ENCODE measurements at places on chromosomes 13 and 19.

DNA sequence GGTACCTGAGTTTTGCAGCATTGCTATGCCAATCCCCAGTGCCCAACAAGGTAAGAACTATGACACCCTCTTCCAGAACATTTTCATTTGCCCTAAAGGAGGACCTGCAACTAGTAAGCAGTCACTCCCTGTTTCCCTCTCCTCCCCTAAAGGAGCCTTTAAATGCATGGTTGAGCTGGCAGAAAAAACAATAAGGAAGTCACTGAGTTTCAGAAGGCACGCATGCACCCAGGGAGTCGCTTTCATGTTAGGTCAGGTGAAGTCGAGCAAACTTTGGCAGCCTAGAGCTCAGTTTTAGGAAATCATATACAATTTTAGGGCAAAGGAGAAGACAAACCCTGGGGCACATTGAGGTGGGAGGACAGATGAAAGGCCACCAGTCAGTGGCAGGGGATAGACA is 11.8 kb downstream of the NLRP11 start:
- no peak for DNase-seq

DNA sequence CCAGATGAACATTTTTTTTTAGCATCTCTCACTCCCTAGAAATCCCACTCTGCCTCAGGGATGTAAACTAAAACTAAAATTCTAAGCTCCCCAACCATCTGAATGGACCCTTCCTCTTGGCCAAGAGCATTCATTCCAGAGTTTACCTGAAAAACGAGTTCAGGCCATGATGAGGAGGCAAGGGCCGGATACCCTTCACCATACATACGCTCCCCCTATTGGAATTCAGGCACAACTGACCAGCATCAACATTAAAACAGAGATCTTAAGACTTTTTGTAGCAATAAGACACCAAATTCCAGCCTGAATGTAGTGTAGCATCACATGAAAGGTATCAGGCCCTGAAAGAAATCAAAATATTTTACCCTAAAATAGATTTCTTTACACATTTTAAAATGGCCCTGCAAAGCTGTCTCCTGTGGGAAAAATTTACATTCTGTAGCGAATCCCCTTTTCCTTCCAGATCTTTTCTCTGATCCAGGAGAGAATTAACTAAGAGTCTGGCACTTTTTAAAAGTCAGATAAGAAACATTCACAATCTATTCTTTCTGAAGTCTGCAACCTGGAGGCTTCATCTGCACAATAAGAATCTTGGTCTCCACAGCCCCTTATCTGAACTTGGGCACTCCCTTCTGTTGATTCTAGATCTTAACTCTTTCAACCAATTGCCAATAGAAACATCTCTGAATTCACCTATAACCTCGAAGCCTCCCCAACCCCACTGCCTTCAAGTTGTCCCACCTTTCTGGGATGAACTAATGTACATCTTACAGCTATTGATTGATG is 888.5 kb downstream of the UQCRFS1 start:
- DNase-seq = no peak

GRCh38 chr13:111228262-111229144 is 91.9 kb upstream of the TEX29 start:
- no peak for DNase-seq

GRCh38 chr13:40549500-40550094 is 116.8 kb downstream of the FOXO1 start:
- DNase-seq = no peak

GRCh38 chr13:104592545-104593250 is 1526.5 kb upstream of the SLC10A2 start:
- no peak for DNase-seq

- no peak for DNase-seq
Observed at GRCh38 chr13:95956589-95957148, 96.5 kb downstream of the UGGT2 start.

GRCh38 chr19:14511229-14511593 is 7.0 kb downstream of the DNAJB1 start:
- DNase-seq = no peak

DNA sequence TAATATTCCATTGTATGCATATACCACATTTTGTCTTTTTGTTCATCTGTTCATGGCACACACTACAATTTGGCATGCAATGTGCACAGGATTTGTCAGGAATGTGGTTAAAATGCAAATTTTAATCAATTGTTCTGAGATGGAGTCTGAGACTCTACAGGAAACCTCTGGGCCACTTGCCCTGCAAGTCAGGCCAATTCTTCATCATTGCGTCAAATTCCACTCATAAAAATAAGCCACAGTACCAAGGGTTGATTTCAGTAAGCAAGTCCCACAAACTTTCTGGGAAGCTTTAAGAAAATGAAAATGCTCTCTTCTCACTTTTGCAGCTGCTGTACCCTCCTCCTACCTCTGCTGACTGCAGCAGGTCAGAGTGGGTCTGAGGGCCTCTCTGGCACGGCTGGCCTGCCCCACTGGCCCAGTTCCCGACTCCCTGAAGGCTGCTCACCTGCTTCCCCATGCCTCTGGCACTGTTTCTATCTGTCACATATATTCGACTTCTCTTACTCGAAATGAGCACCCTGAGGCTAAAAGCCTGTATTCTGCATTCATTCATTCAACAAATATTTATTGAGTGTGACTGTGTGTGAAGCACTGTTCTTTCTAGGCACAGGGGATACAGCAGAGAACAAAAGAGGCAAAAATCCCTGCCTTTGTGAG is 83.8 kb upstream of the WASF3 start:
- no peak for DNase-seq

DNA sequence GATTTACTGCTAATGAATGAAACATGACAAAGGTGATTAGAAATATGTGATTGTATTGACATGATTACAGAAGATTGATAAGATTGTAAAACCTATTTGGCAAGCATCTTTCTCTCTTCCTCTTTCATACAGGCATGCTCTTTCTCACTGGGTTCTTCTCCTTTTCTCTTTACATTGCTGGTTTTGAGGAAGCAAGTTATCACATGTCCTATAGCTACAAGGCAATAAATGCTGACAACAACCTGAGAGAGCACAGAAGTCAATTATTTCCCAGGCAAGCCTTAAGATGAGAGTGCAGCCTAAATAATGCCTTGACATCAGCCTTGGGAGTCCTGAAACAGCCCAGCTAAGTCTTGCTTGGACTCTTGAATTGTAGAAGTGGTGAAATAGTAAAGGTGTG is 875.0 kb downstream of the SLITRK1 start:
- no peak for DNase-seq

GRCh38 chr19:4206818-4207484 is 22.4 kb upstream of the EBI3 start:
- no peak for DNase-seq

DNA sequence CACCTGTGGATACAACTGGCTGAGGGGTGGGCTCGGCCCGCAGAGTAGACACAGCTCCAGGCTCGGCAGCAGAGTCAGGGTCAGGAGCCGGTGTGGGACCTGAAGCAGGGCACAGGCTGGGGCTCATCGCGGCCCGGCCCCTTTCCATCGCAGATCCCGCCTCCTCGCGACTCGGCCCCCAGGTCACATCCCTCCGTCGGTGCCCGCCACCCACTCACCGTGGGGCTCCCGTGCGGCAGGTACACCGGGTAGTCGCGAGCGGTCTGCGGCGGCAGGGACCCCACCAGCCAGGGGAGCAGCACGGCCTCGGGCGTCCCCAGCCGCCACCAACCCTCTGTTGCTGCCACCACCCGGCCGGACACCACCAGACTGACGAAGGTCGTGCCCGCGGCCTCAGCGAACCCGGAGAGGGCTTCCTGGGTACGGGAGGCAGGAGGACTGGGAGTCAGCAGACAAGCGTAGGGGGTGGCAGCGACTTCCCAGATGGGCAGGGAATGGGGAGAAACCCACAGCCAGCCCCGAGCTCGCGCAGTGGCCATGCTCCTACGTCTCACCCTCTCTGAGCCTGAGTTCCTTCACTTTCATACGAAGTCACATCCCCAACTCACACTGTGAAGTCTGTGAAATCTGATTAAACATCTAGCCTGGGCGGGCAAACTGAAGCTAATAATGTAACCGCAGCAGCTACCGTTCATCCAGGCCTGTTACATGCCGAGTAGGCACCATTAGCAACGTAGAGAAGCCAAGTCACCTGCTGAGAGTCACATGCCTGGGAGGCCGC is 3.7 kb downstream of the FUZ start:
- no peak for DNase-seq

DNA sequence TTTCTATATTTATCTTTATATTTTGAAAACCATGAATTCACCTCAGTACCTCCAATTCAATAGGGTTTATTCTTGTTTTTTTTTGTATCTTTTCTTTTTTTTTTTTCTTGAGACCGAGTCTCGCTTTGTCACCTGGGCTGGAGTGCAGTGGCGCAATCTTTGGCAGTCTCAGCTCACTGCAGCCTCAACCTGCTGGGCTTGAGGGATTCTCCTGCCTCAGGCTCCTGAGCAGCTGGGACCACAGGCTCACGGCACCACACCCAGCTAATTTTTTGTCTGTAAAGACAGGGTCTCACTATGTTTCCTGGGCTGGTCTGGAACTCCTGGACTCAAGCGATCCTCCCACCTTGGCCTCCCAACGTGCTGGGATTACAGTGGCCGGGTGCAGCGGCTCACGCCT is 23.1 kb upstream of the EVI5L start:
- DNase-seq = no peak

DNA sequence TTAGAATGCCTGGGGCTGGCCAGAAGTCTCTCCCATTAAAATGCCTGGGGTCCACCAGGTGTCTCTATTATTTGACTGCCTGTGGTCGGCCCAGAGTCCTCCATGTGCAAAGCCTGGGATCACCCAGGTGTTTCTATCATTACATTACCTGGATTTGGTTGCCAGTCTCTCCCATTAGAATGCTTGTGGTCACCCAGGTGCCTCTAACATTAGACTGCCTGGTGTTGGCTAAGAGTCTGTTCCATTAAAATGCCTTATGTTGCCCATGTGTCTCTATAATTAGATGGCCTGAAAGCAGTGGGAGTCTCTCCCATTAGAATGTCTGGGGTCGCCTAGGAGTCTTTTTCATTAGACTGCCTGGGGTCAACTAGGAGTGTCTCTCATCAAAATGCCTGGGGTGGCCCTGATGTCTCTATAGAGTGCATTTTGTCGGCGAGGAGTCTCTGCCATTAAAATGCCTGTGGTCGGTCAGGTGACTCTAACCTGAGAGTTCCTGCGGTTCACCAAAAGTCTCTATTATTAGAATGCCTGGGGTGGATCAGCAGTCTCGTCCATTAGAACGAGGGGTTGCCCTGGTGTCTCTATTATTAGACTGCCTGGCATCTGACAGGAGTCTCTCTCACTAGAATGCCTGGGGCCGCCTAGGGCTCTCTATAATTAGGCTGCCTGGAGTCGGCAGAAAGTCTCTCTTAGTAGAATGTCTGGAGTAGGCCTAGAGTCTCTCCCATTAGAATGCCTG is 1540.5 kb downstream of the UQCRFS1 start:
- DNase-seq = no peak

GRCh38 chr13:78586706-78587105 is 16.6 kb downstream of the POU4F1 start:
- no peak for DNase-seq

GRCh38 chr19:14363183-14364097 is 17.8 kb upstream of the ADGRE5 start:
- DNase-seq = no peak

GRCh38 chr13:53043398-53043797 is 14.8 kb downstream of the OLFM4 start:
- no peak for DNase-seq

GRCh38 chr13:55199134-55199533 is 1941.6 kb upstream of the PRR20A start:
- DNase-seq = no peak

GRCh38 chr19:57682226-57682766 is 519 bp downstream of the ZNF551 start:
- DNase-seq = no peak

DNA sequence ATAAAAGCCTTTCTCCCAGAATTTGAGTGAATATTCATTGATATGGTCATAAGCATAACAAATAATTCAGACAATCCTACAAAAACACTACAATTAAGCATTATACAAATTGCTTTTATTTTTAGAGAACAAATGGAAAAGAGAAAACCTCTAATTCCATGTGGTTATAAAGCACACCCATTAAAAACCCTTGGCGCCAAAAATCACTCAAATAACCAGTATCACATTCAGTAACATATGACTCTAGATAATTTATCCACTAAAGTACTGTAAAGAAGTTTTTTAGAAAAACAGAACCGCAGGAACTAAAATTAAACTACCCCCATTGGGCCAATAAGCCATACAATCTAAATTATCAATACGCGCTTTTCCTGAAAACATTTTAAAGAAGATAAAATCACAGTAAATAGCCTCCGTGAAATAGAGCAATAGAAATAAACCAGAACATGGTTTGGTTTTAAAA is 569 bp downstream of the LCP1 start:
- no peak for DNase-seq

GRCh38 chr13:26624572-26624971 is 67.1 kb downstream of the WASF3 start:
- DNase-seq = no peak

- DNase-seq = no peak
Observed at GRCh38 chr19:43331435-43332010, 22.0 kb upstream of the CD177 start.

DNA sequence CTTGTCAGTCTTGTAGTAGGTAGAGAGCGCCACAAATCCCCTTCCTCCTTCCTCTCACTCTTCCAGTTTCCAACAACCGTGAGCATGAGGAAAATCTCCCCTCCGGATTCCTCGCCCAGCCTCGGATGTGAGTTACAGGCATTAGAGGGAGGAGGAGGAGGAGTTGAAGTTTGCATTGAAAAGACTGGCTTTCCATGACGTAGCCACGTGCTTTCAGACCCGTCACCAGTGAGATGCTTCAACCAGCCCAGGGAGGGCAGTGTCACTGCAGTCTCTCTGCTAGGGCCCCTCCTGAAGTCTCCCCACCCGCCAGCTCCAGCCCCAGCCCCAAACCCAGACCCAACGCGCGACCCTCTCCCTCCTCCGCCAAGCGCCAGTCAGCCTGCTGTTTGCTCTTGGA is 442 bp upstream of the FGF14 start:
- DNase-seq = no peak

- no peak for DNase-seq
Observed at GRCh38 chr13:98816406-98816805, 63.9 kb upstream of the SLC15A1 start.

DNA sequence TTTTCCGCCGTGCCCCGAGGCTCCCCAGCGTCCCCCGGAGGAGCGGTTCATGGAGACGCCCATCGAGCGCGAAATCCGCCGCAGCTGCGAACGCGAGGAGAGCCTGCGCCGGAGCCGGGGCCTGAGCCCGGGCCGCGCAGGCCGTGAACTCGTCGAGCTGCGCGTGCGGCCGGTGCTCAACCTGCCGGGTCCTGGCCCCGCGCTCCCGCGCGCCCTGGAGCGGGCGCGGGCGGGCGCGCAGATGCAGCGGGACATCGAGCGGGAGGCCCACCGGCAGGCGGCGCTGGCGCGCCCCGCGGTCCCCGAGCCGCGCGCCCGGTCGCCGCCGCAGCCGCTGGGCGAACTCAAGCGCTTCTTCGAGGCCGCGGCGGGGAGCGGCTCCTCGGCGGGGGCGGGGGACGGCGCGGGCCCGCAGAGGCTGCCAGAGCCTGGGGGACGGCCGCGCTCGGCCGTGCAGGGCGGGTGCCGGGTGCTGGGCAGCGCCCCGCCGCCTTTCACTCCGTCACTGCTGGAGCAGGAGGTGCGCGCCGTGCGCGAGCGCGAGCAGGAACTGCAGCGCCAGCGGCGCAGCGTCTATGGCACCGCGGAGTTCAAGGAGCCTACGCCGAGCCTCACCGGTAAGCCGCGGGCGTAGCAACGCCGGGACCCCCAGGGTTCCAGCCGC is 807 bp downstream of the MISP3 start:
- DNase-seq = peak; percentile 39

GRCh38 chr19:5967994-5968430 is 9.9 kb downstream of the RANBP3 start:
- no peak for DNase-seq
